ENCODE measurements at places on chromosomes 16 and 17. TPM values are rescaled to one million over a fixed set of nuclear protein-coding genes. Genes with fewer than 3 reads are reported as not detected.
A peak's percentile ranks its signal among the peaks of the same experiment; 100 is the strongest.

DNA sequence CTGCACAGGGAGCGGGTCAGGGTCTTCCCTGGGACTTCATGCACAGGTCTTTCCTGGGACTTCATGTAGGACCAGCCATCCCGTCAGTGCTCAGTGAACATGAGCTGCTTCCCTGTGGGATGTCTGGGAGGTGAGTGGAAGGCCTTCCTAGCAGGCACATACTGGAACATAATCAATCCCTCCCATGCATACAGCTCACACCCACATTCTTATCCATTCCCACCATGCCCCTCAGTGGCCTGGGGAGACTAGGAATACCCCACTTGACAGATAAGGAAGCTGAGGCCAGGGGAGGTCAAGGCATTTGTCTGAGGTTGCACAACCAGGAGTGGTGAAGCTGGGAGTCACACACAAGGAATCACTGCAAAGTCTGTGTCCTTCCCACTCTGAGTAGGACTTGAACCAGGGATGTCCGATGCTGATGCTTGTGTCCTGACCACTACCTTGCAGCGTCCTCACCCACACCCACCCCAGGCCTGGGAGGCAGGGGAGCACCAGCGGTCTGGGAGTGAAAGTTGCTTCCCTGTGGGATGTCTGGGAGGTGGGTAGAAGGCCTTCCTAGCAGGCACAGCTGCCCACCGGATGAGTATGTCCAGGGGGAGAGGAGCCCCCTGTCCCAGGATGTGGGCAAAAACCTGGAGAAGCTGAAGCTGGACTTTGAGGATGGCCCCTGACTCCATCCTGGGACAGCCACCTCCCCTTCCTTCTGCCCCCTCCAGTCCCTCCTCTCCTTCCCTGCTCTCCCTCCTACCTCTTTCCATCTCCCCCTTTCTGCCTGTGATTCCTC, 1.0 kb upstream of the NLRC5 start:
- DNase-seq, result peak; percentile 58

DNA sequence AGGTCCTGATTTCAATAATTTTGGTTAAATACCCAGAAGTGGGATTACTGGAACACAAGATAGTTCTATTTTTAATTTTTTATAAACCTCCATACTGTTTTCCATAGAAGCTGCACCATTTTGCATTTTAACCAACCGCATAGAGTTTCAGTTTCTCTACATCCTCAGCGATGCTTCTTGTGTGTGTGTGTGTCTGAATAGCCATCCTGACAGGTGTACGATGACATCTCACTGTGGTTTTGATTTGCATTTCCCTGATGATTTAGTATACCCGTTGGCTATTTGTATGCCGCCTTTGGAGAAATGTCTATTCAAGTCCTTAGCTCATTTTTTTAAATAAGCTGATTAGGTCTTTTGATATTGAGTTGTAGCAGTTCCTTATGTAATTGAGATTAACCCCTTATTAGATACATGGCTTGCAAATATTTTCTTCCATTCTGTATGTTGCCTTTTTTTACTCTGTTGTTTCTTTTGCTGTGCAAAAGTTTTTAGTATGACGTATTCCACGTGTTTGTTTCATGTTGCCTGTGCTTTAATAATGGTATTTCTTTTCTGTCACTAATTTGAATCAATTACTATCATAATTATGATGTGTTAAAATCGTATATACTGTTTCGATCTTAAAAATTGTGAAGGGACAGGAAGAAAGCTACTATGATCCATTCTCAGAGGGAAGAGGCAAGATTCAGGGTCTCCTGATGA, 227.2 kb upstream of the MON1B start:
- no peak for DNase-seq

- no peak for DNase-seq
Measured at GRCh38 chr17:45311760-45312476, 4.9 kb downstream of the MAP3K14 start.

- no peak for DNase-seq
Measured at GRCh38 chr16:46607529-46607928, 13.7 kb downstream of the SHCBP1 start.

DNA sequence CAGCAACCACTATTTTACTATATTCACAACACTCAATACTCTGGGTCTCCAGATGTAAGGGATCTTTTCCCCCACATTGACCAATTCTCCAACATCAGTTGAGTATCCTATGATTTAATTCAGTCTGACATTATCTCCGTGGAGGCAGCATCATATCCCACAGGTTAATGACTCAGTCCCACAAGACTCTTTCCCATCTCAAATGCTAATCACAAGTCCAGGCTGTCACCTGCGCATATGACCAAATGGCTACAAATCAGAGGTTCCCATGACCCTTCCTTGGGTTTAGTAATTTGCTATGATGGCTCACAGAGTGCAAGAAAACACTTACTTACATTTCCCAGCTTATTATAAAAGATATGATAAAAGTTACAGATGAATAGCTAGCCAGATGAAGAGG, 18.7 kb downstream of the ACSM3 start:
- no peak for DNase-seq

- DNase-seq, result no peak
Measured at GRCh38 chr16:15928261-15929104, 20.9 kb upstream of the ABCC1 start.

The KCNJ16 gene
- total RNA-seq, result 0.07 TPM

The CHD9NB gene
- 2.0 TPM for total RNA-seq

The GINS3 gene
- total RNA-seq, result 13.0 TPM

The ZNF597 gene
- 1.5 TPM for total RNA-seq

All from H7 (cell line).